H1 (cell line): ENCODE measurements at places on chromosomes 3 and 15. TPM values are rescaled to one million over a fixed set of nuclear protein-coding genes. Genes with fewer than 3 reads are reported as not detected.

- no peak overlapping the region for H3K4me3 ChIP-seq
- DNase-seq, result no peak
- no peaks in the 10 kb centered on the region for H3K4me1 ChIP-seq
These were observed 231.4 kb upstream of the POU1F1 start for GRCh38 chr3:87507753-87508152.

GRCh38 chr3:114562557-114562956 is 268.7 kb downstream of the TIGIT start:
- H3K4me1 ChIP-seq, result peaks cover 5% of the 10 kb centered on the region
- H3K27ac ChIP-seq, result no peak overlapping the region
- H3K4me3 ChIP-seq, result no peak overlapping the region

- H3K36me3 ChIP-seq, result no peaks in the 10 kb centered on the region
- peaks cover 14% of the 10 kb centered on the region for H3K27me3 ChIP-seq
- DNase-seq, result no peak
- 0 out of 2 replicates have a peak, but pooled peaks cover 2% of the 10 kb centered on the region for H3K4me1 ChIP-seq
- peak overlapping the region; percentile 44 for H3K4me3 ChIP-seq
These were observed 298 bp downstream of the BCL2L10 start for GRCh38 chr15:52112203-52112750.

KCNAB1 gene
- 2.3 and 2.4 TPM in 2 replicates for total RNA-seq

ERICH6 gene
- not detected in 2 replicates for total RNA-seq

DNA sequence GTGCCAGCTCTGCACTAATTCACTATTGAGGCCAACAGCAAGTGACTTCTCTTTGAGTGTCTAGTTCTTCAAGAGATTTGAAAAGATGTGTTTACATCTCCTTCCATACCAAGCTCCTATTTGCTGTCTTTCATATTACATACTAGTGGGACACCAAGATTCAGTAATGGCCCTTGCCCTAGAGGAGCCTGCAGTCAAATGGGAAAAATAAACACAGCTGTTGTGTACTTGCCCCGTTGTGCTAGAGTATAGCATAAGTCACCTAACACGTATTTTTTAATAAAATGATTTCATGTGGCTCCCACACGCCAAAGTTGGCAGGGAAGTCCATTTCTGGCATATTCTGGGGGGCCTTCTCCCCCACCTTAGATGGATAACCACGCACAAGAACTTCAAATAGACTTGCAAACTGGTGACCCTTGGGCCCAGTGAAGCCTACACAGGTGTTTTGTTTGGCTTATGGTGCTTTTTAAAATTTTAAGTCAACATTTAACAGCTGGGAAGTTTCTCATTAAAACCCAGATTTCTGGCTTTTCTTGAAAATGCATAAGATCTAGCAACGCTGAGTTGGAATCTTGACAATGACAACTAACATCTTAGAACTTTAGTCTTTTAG is 95.3 kb upstream of the LPP start:
- no peak overlapping the region for H3K27ac ChIP-seq
- no peak for DNase-seq
- H3K27me3 ChIP-seq, result no peaks in the 10 kb centered on the region
- no peaks in the 10 kb centered on the region for H3K4me1 ChIP-seq
- no peaks in the 10 kb centered on the region for H3K36me3 ChIP-seq

ASB14 gene
- total RNA-seq, result not detected in 2 replicates

- H3K27me3 ChIP-seq, result no peaks in the 10 kb centered on the region
- no peak overlapping the region for H3K4me3 ChIP-seq
- no peak for DNase-seq
- H3K27ac ChIP-seq, result no peak overlapping the region
- H3K36me3 ChIP-seq, result no peaks in the 10 kb centered on the region
These were observed 8.6 kb downstream of the PARP9 start for GRCh38 chr3:122555275-122556071.
